ENCODE measurements at places on chromosomes 5 and 9.

DNA sequence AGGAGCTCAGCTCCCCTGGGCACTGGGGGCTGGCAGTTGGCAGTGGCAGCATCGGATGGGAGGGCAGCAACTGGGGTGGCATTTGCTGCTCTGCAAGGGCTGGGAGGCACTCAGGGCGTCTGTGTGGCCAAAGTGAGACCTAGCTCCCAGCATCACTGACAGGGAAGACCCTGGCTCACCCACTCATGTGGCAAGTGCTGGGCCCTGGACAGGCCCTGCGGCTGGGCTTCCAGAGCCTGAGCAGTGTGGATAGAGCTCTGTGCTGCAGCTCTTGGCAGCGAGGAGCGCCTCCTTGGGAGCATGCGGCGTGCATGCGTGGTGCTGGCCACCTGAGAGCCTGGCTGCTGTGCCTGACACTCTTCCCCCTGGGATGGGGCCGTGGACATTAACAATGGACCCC lies 10.2 kb downstream of the CEP72 start:
- no peak for DNase-seq

GRCh38 chr5:128646176-128646575 lies 108.1 kb upstream of the FBN2 start:
- no peak for DNase-seq

DNA sequence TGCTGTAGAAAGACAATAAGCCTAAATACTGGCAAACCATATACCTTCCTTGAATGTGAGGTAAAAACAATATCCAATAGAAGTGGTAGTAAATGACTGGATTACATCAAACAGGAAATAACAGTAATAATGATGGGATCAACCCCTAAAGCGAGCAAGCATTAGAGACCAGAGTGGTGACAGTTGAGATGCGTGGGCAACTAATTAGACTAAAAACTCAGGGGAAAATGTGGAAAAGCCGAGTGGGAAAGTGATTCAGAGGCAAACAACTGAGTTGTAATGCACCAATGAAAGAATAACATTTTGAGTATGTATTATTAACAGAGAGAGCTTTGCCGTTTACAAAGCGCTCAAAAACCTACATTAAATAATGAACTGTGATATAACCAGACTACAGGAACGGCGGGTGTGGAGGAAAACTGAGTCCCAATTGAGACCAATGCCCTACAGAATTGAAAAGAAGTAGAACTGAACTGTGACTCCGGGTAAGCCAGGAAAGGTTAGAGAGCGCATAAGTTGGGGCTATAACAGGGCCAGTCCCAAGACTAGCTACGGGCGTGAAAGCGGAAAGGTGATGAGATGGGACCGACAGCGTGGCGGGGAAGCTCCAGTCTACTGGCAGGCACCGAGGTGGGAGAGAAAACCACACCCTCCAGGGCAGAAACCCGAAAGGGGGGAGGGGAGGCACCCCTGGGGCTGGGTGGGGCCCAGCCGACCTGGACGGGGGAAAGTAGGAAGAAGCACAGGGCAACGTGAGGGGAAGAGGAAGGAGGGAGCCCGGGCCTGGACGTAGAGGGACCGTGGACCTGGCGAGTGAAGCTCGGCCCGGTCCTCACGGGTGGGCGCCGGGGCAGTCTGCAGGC lies 592 bp downstream of the UBAP2 start:
- peak; percentile 14 for DNase-seq

DNA sequence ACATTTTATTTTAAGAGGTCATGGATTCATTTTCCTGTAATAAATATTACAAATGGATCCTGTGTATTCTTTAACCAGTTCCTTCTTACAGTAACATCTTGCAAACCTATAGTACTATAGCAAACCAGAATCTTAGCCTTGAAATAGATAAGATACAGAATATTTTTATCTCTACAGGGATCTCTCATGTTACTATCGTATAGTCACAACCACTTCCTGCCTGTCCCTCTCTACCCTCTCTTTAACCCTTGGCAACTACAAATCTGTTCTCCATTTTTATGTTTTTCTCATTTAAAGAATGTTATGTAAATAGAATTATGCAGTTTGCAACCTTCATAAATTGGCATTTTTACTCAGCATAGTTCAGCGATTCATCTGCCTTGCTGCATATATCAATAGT lies 454.0 kb downstream of the DIRAS2 start:
- no peak for DNase-seq

GRCh38 chr9:93532141-93532540 lies 44.2 kb upstream of the PHF2 start:
- no peak for DNase-seq

DNA sequence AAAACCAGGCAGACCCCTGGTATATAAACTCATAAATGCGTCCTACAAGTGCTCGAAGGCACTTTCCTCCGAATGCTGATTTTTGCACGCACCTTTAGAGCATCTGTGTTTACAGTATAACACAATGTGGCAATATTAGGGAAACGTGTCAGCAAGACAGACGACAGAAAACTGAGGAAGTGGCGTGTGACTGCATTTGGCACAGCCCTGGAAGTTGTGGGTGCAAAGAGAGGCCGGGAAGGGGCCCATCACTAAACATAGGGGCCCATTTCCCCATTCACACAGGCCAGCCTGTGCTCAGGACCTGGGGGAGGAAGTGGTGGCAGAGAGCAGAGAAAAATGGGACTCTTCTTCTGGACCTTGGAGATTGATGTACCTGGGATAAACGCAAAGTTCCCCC lies 48.2 kb downstream of the RASGEF1C start:
- no peak for DNase-seq

DNA sequence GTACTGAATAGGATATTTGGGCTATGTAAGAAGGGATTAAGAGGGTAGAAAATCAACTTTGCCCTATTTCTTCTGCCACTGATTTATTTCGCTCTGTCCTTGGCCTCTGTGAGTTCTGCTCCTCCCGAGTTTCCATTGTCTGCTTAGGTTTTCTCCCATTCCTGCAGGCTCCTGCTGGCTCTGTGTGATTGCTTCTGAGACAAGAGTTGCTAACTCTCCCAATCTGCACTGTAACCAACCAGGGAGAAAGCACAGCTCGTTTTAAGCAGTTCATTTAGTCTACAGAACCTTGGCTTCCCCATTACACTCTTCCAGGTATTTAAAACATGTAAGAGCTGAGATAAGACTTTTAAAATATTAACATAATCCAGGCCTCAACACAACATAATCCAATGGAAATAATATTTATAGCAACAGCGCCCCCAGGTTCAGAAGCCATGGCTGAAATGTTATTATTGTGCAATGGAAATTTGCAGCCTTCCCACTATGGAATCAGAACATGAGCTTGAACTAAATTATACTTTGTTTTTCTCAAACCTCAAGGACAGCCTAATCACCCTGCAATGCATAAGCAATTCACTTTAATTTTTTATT lies 203.5 kb downstream of the ERCC6L2 start:
- no peak for DNase-seq
